ENCODE measurements at places on chromosomes 12 and 14.

GRCh38 chr12:103817791-103818190, 23.2 kb downstream of the NT5DC3 start:
- no peaks in the 10 kb centered on the region for H3K27me3 ChIP-seq
- H3K27ac ChIP-seq, result no peak overlapping the region
- no peak for DNase-seq
- no peak overlapping the region for H3K4me3 ChIP-seq

DNA sequence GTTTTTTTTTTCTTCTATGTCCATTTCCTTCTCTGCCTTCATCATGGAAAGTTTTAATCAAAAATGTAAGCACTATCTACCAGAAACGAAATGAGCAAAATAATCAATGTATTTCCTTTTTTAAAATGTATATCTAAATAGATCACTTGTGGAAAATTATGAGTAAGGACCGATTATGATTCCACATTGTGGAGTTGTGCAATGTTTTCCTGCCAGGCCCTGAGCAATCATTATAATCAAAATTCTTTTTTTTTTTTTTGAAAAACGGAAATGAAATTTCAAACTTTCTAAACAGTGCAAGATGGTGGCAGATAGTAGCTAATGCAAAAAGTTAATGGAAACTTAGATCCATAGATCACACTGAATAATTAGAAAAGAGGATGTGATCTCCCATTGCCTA, 1074.6 kb upstream of the TMEM132C start:
- no peak for DNase-seq
- H3K27ac ChIP-seq, result no peak overlapping the region
- H3K27me3 ChIP-seq, result no peaks in the 10 kb centered on the region

- no peak for DNase-seq
- no peak overlapping the region for H3K27ac ChIP-seq
- H3K27me3 ChIP-seq, result no peaks in the 10 kb centered on the region
- H3K36me3 ChIP-seq, result no peaks in the 10 kb centered on the region
- peaks cover 4% of the 10 kb centered on the region for H3K4me1 ChIP-seq
Measured at GRCh38 chr12:46609273-46609623, 216.5 kb downstream of the SLC38A4 start.

- no peak overlapping the region for H3K27ac ChIP-seq
- no peak overlapping the region for H3K4me3 ChIP-seq
- peaks cover 6% of the 10 kb centered on the region for H3K27me3 ChIP-seq
- no peak for DNase-seq
- peaks cover 9% of the 10 kb centered on the region for H3K36me3 ChIP-seq
Measured at GRCh38 chr12:7868391-7868790, 4.3 kb downstream of the SLC2A14 start.
